ENCODE measurements at places on chromosomes 7 and 10.

DNA sequence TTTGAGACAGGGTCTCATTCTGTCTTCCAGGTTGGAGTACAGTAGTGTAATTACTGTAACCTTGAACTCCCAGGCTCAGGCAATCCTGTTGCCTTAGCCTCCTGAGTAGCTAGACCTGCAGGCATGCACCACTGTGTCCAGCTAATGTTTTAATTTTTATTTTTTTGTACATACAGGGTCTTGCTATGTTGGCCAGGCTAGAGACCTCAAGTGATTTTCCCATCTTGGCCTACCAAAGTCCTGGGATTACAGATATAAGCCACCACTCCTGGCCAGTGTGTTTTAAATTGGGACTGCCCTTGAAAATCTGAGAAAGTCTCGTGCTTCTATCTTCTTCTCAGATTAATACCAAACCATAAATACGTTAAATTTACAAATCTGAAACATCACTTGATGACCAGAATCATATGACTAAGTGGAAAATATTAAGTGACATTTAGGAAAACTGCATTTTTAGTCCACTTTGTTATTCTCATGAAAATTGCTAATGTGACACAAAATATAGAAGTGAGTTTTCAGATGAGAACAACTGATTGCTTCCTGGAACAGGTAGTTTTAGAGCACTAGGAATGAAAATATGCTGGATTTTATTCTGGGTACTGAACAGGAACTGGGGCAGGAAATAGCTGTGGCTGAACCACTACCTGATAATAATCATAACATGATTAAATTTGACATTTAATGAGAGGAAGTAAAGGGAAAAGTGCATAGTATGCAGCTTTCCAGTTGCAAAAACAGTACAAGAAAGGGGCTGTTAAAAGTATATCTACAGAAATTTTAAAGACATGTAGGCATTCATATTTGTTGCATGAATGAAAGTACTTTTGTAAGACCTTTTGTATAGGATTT lies 4.2 kb downstream of the PHTF2 start:
- DNase-seq: no peak

DNA sequence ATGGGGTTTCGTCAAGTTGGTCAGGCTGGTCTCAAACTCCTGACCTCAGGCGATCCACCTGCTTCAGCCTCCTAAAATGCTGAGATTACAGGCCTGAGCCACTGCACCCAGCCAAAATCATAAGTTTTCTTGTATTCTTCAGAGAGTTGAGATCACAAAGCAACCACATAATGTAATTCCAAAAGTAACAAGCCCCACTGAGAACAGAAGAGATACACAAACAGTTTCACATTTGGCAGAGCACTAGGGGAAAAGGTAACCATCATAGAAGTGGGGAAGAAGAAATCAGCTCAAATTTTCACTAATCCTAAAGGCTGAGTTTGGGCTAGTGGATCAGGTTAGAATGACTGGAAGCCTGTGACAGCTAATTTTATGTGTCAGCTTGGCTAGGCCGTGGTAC lies 5.4 kb upstream of the CEP41 start:
- no peak for DNase-seq

GRCh38 chr10:94091649-94092048 lies 97.9 kb downstream of the PLCE1 start:
- no peak for DNase-seq

GRCh38 chr10:405648-406047 lies 270.4 kb downstream of the ZMYND11 start:
- no peak for DNase-seq

- DNase-seq: no peak
Measured at GRCh38 chr10:33333260-33334101, 986 bp downstream of the NRP1 start.

GRCh38 chr10:66318761-66319160 lies 607.1 kb upstream of the LRRTM3 start:
- DNase-seq: no peak

DNA sequence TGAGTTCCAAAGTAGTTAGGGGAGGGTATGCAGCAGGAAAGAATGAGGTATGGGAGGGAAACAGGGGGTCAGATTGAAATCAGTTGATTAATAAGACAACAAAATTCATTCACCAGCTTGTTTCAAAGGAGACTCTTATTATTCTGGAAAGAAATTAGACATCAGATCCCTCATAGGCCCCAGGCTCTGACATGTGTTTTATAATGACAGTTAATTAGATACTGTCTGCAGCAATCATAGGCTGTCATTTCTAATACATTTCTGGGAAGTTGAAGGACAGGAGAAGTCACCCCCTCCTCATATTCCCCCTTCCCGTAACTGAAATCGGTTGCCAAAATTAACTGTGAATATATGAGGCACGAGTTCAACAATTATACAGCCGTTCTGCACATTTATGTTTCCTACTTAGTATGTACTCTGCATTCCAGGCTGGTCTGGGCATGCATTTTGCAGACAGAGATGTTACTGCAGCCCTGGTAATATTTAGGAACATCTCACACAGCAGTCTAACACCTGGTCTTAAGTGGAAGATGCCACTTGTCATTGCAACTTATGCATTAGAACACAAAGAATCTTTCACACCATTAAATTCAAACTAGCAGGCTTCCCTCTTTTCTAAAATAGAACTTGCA lies 355.2 kb upstream of the LRGUK start:
- no peak for DNase-seq

DNA sequence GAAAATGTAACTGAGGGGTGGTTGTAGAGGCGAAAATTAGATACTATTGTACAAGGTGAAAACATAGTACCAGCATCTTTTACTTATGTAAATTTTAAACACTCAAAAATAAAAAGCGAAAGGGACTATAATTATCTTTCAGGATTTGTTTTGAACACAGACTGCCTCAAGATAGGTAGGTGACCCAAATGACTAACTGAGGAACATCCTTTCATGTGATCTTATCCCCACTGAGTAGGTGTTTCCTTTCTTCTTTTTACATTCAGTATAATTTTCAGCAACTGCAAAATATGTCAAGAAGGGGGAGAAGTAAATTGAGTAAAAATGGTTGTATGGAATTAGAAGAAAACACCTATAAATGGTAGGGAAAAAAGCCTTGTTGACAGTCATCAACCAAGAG lies 236.7 kb downstream of the PHF14 start:
- DNase-seq: no peak

- DNase-seq: no peak
Measured at GRCh38 chr7:96076350-96076707, 245.6 kb downstream of the SLC25A13 start.

DNA sequence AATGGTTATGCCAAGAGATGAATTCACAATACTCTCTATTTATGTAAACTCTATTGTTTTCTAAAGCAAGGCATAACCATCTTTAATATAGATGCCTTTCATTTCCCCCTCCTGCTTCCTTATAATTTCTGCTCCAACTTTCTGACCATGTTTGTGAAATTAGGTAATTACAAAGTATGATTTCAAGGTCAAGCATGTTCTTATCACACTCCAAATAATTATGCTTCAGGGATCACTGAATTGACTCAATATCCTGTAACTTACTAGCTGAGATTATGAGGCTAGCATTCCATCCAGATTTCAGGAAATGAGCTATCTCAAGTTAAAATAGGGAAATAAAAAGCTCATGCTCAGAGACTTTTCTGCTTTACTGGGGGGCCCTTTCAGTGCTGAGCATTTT lies 655.9 kb upstream of the IGFBP3 start:
- no peak for DNase-seq

DNA sequence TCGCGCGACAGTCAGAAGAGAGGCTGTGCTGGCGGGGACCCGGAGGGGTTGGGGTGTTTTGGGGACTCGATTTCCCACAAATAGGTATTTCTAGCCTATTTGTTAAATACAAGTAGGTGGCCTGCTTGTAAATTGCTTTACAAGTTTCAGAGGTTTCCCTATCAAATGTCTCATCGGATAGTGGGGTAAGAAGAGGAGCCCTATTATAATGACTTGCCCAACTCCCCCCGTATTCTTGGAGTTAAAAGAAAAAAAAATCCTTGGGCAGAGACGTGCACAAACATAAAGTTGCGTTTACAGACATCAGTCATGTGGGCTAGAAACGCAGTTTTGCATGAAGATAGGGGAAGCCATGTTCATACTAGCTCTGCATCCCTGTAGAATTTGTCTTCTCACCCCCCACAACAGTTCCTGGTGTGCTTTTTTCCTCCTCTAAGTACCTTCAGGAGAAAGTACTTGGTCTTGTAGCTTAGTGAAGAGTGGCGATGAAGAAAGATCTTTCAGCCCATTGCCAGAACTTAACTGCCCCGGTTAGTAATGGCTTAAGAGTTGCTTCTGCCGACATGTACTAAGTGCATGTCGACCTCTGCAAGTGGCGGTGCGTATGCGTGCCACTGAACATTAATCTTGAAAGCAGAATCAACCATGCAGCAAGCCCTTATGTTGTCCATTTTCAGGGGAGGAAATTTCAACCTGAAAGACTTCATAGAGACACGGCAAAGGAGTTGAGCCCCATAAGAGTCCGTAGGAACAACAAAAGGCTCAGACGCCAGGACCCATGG lies 832 bp upstream of the TIAL1 start:
- DNase-seq: no peak

GRCh38 chr7:131302446-131302845 lies 25.2 kb upstream of the MKLN1 start:
- DNase-seq: no peak

DNA sequence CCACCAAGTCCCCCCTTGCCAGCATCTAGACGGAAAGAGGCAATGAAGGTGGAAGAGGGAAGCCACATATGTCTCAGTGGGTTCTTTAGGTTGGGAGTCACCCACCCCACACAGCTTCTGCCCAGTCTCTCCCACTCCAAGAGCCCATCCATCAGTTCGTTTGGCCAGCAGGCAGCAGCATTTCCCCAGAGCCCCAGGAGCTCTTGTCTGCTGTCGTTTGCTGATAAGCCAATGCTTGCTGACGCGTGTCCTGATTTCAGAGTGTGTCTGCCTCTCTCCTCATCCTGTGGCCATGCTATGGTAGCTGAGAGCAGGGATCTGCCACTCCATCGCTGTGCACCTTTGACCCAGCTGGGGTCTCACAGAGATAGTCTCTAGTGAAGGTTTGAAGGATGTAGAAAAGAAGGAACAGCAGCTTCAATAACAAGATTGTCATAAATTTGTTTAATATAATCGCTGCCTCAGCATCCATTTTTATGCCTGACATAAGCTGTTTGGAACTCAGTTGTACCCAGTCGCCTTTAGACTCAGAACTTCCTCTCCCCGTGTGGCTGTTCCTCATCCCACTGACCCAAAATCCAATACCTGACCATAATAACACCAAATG lies 39.4 kb upstream of the GDF10 start:
- DNase-seq: no peak

GRCh38 chr10:130742941-130743675 lies 568.4 kb downstream of the TCERG1L start:
- DNase-seq: no peak

- DNase-seq: no peak
Measured at GRCh38 chr7:130900471-130901076, 166.6 kb upstream of the KLF14 start.

GRCh38 chr7:45586542-45587520 lies 12.7 kb downstream of the ADCY1 start:
- no peak for DNase-seq

DNA sequence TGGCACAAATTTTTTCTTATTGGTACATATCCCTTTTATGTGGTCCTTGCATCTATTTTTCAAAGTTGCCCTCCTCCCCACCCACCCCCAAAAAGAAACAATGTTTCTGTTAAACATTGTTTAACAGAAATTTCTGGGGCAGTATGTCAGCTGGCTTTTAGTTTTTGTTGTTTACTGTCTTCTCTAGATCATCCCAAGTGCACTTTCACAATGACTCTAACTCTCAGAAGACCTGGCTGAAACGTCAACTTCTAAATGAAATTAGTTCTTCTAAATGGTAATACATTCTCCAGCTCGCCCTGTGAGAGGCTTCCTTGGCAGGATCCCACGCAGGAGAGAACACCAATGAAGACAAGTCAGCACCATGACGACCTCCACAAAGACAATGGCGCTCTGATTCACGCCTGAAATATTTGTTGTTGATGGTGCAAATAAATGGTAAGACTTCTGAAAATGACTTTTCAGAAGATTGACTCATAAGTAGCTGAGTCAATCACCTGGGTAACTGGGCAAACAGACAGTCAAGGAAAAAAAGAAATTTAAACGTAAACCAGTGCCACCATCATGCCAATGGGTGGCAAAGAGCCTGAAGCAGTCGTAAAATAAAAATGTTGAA lies 293.7 kb downstream of the FZD1 start:
- DNase-seq: no peak

DNA sequence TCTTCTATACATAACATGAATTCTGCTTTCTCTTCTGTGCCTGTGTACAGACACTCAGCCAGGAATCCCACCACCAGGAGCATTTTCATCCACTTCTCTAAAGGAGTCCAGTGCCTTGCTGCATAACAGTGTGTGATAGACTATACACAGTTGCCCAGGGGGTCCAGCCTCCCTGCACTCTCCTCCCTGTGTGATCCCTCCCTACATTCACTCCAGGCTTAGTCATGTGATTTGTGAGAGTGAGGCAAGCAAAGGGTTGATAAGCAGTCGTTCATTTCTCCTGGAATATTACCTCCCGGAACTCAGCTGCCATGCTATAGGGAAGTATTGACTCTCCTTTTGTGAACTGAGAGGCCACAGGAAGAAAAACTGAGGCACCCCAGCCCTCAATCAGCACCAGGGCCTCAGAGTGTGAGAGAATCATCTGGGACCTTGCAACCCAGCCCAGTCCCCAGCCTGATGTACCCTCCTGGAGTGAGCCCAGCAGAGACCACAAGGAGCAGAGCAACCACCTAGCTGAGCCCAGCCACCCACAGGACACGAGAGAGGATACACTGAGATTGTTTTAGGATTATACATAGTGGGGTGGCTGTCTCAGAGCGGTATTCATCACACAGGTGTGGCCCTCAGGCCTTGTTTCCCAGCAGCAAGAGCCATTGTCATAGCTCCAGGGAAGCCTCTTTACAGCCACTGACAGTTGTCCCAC lies 45.0 kb upstream of the EEPD1 start:
- DNase-seq: no peak

DNA sequence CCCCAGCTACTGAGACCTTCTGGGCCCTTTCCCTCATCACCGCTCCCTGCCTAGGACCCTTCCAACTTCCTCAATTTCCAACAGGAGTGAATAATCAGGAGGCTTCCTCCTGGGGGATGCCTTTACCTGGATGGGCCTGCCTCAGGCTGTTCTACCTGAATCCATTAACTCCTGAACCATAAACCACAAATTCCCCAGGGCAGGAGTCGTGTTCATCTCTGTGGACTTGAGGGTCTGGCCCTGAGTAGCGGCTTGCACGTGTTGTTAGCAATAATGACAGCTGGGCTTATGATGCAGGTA lies 105.1 kb upstream of the GPR26 start:
- no peak for DNase-seq

DNA sequence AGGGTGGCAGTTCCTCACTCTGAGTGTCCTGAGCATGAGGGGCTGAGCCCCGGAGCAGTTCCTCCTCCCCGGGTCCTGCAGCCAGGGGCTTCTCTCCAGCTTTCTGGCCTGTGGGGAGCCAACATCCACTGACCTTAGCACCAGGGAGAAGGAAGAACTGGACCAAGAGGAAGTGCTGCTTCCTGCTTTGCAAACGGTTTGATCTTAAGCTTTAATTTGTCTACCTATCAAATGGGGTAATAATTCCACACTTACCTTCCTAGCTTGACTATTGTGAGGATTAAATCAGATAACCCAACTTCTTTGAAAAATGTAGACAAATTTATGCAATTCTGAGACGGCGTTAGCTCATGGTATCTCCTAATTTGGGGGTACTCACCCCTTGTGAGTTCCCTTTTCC lies 2.0 kb downstream of the NOBOX start:
- DNase-seq: no peak

Data from activated naive CD4-positive, alpha-beta T cell (primary cell).